ENCODE measurements at places on chromosomes 16 and 17. TPM values are rescaled to one million over a fixed set of nuclear protein-coding genes. Genes with fewer than 3 reads are reported as not detected.

- no peak for DNase-seq
Measured at GRCh38 chr16:50523710-50524109, 24.5 kb upstream of the NKD1 start.

DNA sequence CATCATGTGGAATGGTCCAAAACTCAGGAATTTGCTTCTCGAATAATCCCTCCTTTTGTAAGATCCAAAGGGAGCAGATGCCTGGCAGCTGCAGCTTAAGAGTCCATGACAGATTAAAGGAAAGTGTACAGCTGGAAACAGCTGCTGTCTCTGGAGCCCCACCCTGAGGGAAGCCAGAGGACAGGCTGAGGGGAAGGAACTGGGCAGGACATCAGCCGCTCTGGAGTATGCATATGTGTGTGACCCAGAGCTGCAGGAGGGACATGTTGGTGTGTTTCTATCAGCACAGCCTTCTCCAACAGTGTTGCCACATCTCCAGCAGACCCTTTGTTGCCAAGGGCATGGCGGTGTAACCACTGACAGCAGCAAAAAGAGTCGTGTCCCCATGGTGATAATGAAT is 46.2 kb downstream of the CYB561 start:
- DNase-seq, result no peak

GRCh38 chr16:17014484-17015121 is 456.2 kb downstream of the XYLT1 start:
- DNase-seq, result no peak

- no peak for DNase-seq
Measured at GRCh38 chr16:1088295-1089170, 7.5 kb downstream of the C1QTNF8 start.

Gene CD300LB
- total RNA-seq, result 0.17 TPM

Gene CACNG3
- total RNA-seq, result not detected
